CD4-positive, alpha-beta T cell treated with Interleukin-2 at 100 ng/mL for 4 hours (primary cell): ENCODE measurements at places on chromosomes 7 and 10.

- DNase-seq, result no peak
These were observed 76.5 kb downstream of the INSYN2A start for GRCh38 chr10:127119936-127120335.

- no peak for DNase-seq
These were observed 1.5 kb upstream of the RALA start for GRCh38 chr7:39621784-39622411.

GRCh38 chr10:12602521-12602920, 253.2 kb downstream of the CAMK1D start:
- no peak for DNase-seq

- DNase-seq, result no peak
These were observed 1189.2 kb downstream of the TYW1 start for GRCh38 chr7:68185631-68186456.

- DNase-seq, result no peak
These were observed 71.8 kb upstream of the GSDME start for GRCh38 chr7:24828891-24829661.

- DNase-seq, result no peak
These were observed 566.8 kb downstream of the CNTNAP2 start for GRCh38 chr7:146683439-146683838.

- DNase-seq, result no peak
These were observed 30.2 kb downstream of the CHN2 start for GRCh38 chr7:29224726-29225125.

- no peak for DNase-seq
These were observed 10.4 kb downstream of the CHST3 start for GRCh38 chr10:71974489-71975021.

DNA sequence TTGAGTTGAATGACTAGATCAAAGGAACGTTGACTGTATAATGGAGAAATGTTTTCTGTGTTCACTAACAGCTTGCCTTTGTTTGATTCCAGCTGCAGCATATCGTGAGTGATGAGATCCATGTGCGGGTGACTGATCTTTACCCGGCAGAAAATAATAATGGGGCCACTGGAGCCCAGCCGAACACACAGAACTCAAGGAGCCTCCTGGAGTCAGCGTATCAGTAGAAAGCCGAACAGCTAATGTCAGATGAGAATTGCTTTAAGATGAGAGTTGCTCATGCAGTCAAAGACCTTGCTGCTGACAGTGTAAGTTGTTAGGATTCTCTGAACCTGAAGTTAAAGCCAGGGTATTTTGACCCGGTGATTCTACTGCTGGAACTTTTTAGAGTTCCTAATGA, 34.3 kb upstream of the MTPAP start:
- DNase-seq, result no peak

DNA sequence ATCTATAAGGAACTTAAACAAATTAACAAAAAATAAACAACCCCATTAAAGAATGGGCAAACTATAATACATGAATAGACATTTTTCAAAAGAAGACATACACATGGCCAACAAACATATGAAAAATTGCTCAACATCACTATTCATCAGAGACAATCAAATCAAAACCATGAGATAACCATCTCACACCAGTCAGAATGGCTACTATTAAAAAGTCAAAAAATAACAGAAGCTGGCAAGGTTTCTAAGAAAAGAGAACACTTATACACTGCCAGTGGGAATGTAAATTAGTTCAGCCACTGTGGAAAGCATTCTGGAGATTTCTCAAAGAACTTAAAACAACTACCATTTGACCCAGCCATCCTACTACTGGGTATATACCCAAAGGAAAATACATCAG, 280.5 kb downstream of the THSD7A start:
- no peak for DNase-seq

DNA sequence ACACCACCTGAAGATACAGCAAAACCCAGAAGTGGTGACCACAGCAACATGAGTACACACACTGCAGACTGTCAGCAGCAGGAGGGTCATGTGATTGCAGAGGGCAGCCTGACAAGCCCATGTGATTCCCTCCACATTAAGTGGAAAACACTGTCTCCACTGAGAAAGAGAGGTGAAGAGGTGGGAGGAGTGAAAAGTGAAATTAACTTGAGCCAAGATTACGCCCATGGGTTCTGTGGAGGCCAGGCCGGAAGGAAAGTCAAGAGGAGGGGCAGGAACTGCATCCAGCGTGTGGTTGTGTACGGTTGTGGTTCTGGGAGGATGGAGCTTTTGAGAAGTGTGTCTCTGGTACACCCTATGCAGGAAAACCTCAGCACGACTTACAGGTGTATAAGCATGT, 138.5 kb downstream of the PLXNA4 start:
- peak; percentile 23 for DNase-seq

DNA sequence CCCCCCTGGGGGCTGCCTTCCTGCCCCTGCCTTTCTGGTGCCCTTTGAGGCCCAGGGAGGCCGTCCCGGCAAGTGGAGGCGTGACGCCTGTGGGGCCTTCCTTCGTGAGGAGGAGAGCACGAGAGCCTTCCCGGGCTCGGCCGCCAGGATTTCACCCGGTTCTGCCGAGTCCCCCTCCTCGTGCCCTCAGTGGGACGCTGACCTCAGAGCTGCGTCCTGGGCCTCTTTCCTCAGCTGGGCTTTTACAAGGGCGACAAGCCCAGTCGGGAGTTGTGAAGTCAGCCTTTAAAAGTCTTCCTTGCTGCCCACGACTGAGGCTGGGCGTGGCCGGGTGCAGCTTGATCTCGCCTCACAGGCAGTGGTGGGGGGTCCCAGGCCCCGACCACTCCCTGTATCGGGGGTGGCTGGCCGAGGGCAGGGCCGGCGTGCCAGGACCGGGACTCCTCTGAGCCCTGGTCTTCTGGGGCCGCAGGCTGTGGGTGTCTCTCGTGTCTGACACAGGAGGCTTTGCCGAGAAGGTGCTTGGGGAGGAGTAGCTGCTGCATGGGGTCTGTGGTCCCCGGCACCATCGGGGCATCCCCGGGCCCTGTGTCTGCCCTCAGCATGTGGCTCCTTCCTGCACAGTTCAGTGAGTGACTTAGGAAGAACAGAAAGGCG, 41.8 kb downstream of the FAM20C start:
- no peak for DNase-seq

DNA sequence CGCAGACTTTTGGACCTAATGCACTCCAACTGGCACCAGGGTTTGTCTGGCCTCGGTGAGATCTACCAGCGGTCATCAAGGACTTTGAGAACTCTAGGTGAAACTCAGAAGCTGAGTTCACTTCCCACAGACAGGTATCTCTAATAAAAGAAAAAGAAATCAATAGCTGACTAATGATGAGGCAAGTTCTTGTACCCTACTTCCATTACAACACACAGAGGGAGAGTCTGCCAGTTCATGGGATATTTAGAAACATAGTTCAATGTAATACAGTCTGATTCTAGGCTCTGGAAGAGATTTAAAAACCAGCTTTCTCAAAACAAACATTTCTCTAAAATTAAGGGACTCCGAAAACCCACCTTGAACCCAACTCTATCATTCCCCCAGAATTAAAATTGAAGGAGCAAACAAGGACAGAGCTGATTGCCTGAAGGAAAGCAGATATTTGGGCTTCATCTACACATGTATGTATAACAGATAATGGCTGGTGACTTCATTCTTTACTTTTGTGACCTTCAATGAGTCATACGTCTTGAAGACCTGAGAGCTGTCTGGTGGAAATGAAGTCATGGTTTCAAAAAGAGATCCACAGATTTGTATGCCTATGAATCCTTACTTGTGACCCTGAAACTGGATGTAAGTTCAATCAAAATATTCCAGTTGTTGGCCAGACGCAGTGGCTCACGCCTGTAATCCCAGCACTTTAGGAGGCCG, 2.7 kb upstream of the PNLIPRP1 start:
- no peak for DNase-seq

GRCh38 chr10:126102636-126103035, 206.3 kb downstream of the FANK1 start:
- DNase-seq, result no peak

DNA sequence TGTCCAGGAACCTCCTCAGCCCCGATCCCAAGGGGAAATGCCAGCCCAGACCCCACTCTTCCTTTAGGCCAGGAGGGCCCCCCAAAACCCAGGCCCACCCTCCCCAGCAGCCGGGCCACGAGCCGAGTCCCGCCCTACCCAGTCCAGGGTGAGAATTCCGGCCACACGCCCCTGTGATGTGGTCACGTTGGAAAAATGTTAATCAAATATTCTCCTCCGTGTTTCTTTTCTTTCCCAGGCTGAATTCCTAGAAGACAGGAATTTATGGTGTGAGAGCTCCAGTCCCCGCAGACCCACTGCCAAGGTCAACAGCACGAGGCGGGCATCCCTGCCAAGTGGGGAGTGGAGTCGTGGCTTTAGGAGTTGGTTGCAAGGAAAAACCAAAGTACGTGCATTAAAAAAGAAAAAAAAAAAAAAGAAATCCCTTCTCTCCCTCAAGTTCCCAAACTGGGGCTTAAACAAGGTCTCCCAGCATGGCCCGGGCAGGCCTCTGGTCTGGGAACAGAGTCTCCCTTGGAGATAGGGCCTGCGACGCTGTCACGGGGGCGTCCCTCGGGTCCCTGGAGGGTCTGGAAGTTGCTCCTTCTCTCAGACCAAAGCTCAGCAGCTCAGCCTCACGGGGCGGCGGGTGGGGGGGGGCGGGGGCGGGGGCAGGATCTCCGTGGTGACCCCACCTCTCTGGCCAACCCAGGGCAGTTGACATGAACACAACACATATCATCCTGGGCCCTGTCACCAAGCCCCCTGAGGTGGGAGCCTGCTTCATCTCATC, 28.1 kb upstream of the ELN start:
- DNase-seq, result no peak

DNA sequence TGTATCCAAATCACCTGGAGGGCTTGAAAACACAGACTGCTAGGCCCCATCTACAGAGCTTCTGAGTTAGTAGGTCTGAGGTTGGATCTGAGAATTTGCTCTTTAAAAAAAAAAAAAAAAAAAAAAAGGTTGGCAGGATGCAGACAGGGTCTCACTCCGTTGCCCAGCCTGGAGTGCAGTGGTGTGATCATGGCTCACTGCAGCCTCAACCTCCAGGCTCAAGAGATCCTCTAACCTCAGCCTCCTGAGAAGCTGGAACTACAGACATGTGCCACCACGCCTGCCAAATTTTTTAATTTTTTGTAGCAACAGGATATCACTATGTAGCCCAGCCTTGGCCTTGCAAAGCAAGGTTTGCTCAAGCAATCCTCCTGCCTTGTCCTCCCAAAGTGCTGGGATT, 8.0 kb downstream of the GDI2 start:
- no peak for DNase-seq

DNA sequence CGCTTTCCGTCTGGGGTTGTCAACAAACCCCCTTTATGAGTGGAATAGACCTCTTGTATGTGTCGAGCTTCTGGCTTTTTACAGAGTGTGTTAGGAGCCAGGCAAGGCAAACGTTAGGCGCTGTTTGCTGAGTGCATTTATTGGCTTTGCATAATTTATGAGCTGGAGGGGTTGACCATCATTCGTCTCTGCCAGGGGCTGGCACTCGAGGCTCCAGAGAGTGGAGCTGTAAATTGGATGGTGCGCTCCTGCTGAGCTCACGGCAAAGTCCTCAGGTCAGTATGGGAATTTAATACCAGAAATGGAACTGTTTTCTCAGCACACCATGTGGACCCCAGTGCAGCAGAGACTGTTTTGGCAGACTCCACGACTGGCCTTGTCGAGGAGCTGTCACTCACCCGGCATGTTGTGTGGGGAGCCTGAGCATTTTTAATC, 699.4 kb upstream of the GALNT17 start:
- no peak for DNase-seq

DNA sequence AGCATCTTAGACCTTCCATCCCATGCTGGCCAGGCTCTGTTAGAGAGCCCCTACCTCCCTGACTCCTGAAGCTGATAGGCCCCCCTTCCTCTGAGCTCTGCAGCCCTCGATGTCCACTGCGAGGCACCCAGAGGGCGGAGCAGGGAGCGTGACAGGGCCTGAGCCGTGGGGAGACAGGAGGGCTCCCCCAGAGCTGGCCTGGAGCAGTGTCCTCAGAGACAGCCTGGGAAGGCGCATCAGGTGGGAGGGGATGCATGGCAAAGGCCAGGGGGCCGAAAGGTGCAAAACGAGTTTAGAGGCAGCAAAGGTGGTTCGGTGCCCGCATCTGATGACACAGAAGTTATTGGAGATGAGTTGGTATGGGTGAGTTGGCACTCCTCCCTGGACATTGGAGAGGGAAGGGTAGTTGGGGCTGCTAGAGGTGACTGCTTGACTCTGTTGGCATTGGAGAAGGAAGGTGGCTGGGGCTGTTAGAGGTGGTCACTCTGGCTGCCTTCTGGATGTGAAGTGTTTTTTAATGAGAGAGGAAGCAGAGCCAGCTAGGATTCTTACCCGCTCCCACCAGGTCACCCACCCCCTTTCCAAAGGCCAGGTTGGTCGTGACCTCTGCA, 53.1 kb downstream of the PRF1 start:
- no peak for DNase-seq

DNA sequence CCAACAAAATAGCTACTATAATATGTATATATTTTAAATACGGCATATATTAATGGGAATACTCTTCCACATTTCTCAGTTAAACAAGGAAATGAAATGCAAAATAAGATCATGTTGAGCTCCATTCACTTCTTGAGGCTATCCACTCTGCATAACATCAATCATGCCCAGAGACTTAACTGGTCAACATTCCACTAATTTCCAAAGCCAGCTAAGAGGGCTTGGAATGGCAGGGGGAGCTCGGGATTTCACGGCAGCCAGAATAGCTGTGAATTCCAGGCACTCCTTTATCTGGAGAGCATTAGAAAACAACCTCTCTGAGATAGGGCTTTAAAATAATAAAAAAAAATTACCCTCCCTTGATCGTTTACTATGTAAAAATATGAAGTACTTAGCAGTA, 194.9 kb upstream of the CDCA7L start:
- DNase-seq, result no peak

DNA sequence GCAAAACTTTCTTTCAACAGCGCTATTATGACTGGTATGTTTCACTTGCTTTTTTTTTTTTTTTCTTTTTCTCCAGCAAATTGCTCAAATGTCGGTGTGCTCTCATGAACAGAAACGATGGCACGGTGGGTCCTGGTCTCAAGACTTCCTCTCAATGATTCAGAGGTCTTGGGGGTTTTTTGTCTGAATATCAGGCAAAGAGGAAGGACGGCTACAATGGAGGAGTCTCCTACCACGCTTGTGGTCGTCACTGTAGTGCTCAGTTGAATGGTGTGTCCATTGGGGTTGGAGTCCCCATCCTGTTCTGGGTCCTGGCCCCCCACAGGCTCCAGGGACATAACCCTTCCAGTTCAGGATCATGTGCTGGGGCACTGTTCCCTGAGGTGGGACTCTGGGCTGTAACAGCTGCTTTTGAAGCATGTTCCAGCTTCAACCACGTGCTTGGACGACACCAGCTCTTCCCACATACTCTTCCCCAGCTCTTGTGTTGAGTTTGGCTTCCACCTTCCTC, 266.7 kb upstream of the KLF6 start:
- no peak for DNase-seq

- no peak for DNase-seq
These were observed 221.3 kb upstream of the DGKB start for GRCh38 chr7:15123901-15124300.
